ENCODE measurements at places on chromosomes 7 and 10.

GRCh38 chr7:39534599-39534998 lies 31.6 kb upstream of the YAE1 start:
- DNase-seq = no peak

DNA sequence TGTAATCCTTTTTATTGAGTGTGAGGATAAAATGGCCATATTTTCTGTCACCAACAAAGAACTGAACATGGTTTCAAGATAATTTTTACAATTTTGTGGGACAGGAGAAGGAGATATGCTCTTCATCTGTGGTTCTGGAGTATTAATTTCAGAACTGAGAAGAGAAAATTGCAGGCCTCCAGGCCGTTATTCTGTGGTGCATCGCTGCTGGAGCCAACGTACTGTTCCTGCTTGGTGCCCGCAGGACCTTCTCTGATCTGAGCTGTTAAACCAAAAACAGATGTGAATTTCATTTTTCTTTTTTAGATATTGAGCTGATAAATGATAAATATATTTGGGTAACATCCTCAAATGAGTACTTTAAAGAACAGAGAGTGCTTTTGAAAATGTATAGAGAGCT lies 63.9 kb downstream of the IKZF1 start:
- no peak for DNase-seq

- DNase-seq = no peak
These were observed 3.1 kb downstream of the FLNC start for GRCh38 chr7:128833148-128833945.

DNA sequence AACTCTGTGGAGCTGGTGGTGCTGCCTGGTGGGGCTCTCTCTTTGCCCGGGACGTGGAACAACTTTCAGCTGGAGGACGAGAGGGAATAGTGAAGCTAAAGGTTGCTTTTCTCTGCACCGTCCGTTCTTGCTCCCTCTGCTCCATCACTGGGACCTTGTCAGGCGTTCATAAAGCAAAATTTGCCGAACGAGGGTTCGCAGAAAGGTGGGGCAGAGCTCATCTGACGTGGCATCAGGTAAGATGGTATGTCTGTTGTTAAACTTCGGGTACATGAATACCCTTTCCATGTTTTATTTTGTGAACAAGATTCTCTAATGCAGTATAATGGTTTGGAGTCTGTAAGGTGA lies 416 bp downstream of the BBS9 start:
- peak; percentile 9 for DNase-seq

- DNase-seq = no peak
These were observed 6.5 kb upstream of the CHST3 start for GRCh38 chr10:71957546-71958275.

GRCh38 chr7:23942032-23942431 lies 232.0 kb downstream of the STK31 start:
- DNase-seq = no peak

GRCh38 chr10:58897708-58898107 lies 278.7 kb upstream of the PHYHIPL start:
- DNase-seq = no peak

GRCh38 chr7:87328281-87328680 lies 17.2 kb upstream of the CROT start:
- no peak for DNase-seq

DNA sequence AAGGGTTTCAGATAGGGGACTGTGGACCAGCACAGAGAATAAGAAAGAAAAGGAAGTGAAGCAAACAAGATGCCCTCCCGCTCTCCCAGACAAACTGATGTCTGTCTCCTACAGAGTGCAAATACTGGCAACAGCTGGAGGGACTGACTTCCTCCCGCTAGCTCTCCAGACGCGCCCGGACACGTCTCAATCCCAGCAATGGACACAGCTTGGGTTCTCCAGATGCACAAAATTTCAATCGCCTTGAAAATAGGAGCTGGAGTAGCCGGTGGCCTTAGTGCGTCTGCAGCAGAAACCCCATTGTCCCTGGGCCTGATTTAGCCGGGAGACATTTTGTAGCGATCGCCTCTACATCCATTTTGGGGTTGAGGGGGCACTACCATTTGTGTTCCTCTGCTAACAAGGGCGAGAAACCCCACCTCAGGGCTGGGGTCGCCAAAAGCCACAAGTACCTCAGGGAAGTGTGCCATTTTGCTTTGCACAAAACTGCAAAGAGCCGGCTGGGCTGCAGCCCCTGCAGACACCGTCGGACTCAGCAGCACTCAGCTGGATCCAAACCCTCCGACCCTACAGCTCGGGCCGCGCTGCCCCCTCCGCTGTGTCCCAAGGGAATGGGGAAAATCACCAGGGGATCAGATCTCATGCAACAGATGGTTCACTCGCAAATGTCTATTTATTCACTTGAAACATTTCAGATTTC lies 5.9 kb downstream of the CPA2 start:
- DNase-seq = no peak

DNA sequence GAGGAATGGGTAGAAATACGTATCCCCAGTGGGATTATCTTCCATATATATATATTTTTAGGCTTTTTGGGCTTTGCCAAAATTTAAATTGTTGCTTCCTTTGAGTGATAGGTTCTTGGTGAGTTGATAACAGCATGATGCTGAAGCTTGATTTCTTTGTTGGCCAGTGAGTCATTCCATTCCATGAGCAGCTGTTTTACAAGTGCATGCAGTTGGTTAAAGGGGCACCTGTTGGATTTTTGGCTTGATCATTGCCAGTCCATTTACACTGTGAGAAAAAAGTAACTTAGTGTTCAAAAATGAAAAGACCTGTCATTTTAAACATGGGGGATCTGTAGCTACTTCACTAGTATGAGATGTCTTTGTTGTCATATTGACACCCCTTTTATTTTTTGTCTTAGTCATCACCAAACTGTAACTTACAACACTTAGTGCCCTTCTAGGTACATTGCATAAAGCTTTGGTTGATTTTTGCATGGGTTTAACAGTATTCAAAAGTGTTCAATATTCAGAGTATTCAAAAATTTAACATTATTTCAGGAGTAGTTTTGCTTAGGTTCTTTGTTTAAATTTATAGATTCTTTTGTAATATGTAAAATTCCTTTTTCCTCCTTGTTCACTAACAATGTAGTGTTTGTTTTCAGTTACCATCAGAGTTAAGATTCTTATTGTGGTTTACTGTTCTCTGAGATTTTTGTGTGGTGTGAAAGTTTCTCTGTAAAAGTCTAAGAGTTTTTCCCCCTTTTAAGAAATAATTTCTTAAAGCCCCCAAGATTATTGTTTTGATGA lies 8.8 kb downstream of the AKAP9 start:
- DNase-seq = no peak

GRCh38 chr10:74034301-74034700 lies 36.4 kb downstream of the VCL start:
- DNase-seq = no peak

DNA sequence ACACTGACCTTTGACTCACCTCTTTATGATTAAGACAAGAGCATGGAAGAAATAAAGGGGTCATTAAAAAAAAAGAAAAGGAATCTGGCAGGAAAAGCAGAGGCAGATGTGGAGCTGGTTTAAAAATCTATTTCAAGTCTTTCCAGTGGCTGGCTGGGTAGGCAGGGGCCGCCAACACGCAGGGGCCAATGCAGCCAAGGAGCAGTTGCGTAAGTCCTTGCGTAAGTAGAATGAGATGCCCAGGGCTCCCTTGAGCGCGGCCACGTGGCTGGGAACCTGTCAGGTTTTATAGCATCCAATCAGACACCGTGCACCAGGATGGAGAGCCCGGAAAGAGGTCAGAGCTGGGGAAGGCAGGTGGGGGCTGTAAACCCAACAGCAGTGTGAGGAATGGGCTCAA lies 123.8 kb upstream of the INSYN2A start:
- DNase-seq = no peak

DNA sequence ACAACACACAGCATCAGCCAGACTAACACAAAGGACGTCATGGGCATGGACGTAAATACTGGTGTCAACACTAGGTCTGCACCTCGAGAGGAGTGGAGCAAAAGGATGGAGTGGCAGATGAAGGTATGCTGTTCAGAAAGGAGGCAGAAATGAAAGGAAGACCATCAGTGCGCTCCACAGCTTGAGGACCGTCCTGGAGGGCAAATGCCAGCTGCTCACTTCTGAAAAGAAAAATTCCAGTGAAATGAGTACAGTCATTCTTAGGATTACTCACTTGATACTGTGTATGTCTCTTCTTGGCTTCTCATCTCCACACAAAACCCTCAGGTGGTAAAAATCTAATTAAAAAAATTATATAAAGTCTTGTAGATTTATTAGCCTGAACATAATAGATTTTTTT lies 44.8 kb downstream of the EGFR start:
- DNase-seq = no peak

GRCh38 chr10:77574438-77574837 lies 63.2 kb downstream of the KCNMA1 start:
- no peak for DNase-seq

DNA sequence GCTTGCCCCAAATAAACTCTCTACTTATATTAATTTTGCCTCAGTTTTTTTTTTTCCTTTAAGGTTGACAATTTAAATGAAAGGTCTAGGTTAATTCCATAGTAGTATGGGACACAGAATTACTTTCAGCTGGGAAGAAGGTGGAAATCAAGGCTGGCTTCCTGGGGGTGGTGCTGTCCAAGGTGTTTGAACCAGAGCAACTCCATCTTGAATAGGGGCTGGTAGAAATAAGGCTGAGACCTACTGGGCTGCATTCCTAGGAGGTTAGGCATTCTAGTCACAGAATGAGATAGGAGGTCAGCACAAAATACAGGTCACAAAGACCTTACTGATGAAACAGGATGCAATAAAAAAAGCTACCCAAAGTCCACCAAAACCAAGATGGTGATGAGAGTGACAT lies 1190.8 kb upstream of the AUTS2 start:
- no peak for DNase-seq

- DNase-seq = no peak
These were observed 121.2 kb downstream of the MTERF1 start for GRCh38 chr7:91759205-91759863.

Measured in activated CD4-positive, alpha-beta T cell treated with anti-CD3 and anti-CD28 coated beads, Interleukin-2, amount 50 U/mL, for 1 hour (primary cell).